ENCODE measurements at places on chromosomes 6 and 20. TPM values are rescaled to one million over a fixed set of nuclear protein-coding genes. Genes with fewer than 3 reads are reported as not detected.

The MRPS18A gene
- total RNA-seq, result 63.8 TPM

The HDGFL1 gene
- not detected for total RNA-seq

The CDH4 gene
- 0.08 TPM for total RNA-seq

The BTN1A1 gene
- 0.16 TPM for total RNA-seq

The HLA-DOA gene
- 9.9 TPM for total RNA-seq

The FOXA2 gene
- not detected for total RNA-seq

The BMP5 gene
- total RNA-seq, result not detected

The C6orf52 gene
- 5.7 TPM for total RNA-seq

The PHACTR3 gene
- total RNA-seq, result not detected

The BPIFA1 gene
- total RNA-seq, result not detected

The DYNLT1 gene
- total RNA-seq, result 70.9 TPM

The AGER gene
- 11.5 TPM for total RNA-seq

GRCh38 chr6:47116086-47116485 lies 74.0 kb upstream of the ADGRF1 start:
- no peak for DNase-seq

DNA sequence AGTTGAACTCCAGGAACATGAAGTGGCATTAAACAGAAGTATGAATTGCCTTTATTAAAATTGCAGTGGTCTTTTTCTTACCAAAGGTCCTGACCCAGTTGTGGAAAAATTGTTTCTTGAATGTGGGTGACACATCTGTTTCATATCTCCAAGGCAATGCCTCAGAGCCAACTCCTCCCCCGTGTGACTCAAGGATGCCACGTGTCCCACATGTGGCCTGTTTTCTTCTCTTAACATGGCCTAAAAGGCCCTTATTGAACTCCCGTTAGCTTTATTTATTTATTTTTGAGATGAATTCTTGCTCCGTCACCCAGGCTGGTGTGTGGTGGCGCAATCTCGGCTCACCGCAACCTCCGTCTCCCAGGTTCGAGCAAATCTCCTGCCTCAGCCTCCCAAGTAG lies 128.4 kb upstream of the ESR1 start:
- DNase-seq, result peak; percentile 41

DNA sequence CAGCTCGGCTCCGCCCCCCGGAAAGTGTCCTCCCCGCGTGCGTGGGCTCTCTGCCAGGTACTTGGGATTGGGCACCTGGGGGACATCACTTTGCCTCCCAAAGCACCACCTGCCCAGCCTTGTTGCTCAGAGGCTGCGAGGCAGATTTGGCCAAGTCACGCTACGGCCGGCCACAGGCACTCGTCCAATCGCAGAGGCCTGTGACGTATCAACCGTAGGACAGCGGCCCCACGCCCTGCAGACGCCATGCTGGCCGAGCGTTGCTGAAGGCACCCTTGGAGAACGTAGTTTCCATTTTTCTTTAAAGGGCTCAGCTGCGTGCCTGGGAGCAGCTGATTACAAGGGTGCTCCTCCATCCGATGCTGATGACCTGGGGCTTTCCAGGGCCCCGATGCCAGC lies 3.1 kb downstream of the NTSR1 start:
- no peak for DNase-seq

- no peak for DNase-seq
These were observed 130.7 kb downstream of the RNASET2 start for GRCh38 chr6:166825553-166826145.

- DNase-seq, result no peak
These were observed 90.4 kb downstream of the KIF6 start for GRCh38 chr6:39634646-39635341.

- DNase-seq, result no peak
These were observed 19.7 kb downstream of the SPDEF start for GRCh38 chr6:34536251-34536958.

GRCh38 chr6:116948533-116949304 lies 71.7 kb downstream of the RFX6 start:
- DNase-seq, result no peak

- DNase-seq, result no peak
These were observed 43.2 kb downstream of the KAT14 start for GRCh38 chr20:18180815-18181214.

DNA sequence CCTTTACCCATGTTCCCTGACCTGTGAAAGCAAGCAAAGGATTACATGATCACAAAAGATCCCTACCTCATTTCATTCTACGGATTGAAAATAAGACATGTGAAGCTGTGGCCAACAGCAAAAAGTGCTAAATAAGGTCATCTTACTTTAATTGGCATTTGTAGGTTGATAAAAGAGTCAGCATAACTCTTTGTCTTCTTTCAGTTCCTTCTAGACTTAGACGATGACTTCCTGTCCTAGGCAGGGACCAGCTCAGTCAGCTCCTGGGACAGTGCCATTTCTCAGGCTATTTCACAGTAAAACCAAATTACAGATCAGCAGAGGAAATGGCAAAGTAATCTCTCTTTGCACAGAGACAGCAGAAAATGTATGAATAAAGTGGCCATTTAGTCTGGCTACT lies 480.7 kb downstream of the RFPL4B start:
- DNase-seq, result no peak

DNA sequence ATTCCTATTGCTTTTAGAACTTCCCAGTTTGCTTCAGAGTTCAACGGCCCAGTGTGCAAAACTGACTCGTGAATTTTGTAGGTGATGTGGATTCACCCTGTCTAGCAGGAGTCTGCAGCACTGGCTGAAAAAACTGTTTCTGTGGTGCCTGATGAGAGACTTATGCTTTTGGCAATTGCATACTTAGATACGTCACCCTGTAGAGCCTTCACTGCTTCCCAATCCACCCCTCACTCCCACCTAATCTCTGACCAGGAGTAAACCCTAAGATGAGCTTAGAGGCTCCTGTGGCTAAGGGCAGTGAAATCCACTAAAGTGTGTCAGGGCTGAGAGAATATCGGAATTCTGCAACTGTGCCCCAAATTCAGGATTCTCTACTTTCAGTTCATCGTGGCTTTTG lies 14.3 kb downstream of the RPP21 start:
- DNase-seq, result no peak

DNA sequence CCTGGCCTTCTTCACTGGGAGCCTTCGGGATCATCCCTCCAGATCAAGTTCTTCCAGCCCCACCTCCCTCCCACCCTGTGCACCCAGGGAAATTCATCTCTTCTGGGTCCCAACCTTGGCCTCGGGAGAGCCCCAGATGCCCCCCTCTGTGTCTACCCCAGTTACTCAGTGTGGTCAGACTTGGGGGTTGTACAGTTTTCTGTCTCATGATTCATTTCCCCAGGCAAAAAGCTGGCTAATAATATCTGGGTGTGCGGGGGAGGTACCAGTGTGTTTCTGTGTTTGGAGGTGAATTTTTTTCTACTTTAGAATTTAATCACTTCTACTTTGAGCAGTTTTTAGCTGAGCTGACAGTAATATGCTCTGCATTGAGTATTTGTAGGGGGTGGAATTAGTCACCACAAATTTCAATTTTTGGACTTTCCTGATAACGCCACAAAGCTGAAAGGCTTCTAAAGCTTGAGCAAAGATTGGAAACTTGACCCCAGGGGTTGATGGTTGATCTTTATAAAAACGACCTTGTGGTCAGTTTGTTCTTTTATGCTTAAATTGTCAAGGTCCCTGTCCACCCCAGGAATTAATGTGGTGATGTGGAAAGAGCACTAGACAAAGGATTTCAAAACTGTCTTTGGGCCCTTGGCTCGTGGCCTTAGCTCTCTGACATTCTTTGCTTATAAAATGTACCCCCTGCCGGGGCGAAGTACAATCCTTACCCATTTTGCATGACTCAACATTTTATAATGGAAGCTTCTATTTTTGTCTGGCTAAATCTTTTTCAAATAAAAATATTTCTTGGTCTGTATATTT lies 284.7 kb upstream of the TAB2 start:
- peak; percentile 67 for DNase-seq

- no peak for DNase-seq
These were observed 35.3 kb upstream of the EZR start for GRCh38 chr6:158854214-158855101.

GRCh38 chr6:22112461-22112860 lies 184.4 kb downstream of the PRL start:
- no peak for DNase-seq

GRCh38 chr6:138410972-138411880 lies 7.2 kb downstream of the HEBP2 start:
- no peak for DNase-seq

- DNase-seq, result no peak
These were observed 1.2 kb downstream of the SMIM29 start for GRCh38 chr6:34247481-34248197.

DNA sequence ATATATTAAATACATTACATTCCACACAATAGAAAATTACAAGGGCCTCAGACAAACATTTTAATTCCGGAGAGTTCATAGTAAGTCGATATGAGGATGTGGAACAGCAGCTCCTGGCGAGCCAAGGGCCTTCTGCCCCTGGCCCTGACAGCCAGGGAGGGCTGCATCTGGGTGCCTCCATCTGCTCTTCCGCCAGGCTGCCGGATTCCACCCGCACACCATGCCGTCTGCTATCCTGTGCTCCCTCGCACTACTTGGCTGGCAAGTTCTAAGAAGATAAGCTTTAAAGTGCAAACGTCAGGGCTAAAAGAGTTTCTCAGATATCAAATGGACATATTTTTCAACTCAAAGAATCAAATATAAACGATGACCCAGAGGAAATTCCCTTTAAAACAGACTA lies 656.3 kb upstream of the NOX3 start:
- no peak for DNase-seq

DNA sequence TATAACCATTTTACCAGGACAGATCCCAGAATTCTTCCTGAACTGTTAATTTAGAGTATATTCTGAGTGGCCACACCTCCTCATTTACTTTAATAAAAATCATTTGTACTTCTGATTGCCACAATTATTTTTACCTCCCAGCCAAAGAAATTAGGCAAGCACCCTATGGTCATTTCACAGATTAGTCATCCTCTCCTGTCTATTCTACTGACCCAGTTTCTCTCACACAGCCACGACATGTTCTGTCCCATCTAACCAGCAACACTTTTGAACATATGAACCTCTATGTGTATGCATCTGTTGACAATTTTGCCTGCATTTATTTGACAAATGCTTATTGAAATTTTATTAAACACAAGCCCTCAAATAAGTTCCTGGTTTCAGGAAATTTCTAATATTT lies 202.6 kb upstream of the STXBP5 start:
- no peak for DNase-seq

DNA sequence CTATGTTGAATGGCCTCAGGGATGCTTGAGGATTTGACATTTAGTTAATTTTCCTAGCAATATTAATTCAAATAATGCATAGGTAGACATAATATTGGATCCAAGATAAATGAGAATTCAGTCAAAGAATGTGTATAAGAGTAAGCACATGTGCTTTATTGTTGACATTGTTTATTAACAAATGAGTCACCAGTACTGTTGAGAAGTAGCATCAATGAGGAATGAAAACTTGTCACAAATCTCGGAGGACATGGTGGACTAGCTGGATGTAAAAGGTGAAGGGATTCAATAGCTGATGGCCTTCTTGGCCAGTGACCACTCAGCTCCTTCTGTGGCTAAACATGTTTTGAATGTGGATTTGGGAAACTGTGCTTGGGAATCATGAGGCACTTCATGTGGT lies 1137.0 kb downstream of the HACE1 start:
- no peak for DNase-seq

- no peak for DNase-seq
These were observed 3.9 kb upstream of the DSE start for GRCh38 chr6:116366740-116367275.

- DNase-seq, result no peak
These were observed 942.1 kb upstream of the EPHA7 start for GRCh38 chr6:94361304-94362060.

- DNase-seq, result no peak
These were observed 17.2 kb upstream of the SPAG4 start for GRCh38 chr20:35598476-35598875.

- DNase-seq, result no peak
These were observed 21.7 kb downstream of the PHACTR2 start for GRCh38 chr6:143699430-143699825.

DNA sequence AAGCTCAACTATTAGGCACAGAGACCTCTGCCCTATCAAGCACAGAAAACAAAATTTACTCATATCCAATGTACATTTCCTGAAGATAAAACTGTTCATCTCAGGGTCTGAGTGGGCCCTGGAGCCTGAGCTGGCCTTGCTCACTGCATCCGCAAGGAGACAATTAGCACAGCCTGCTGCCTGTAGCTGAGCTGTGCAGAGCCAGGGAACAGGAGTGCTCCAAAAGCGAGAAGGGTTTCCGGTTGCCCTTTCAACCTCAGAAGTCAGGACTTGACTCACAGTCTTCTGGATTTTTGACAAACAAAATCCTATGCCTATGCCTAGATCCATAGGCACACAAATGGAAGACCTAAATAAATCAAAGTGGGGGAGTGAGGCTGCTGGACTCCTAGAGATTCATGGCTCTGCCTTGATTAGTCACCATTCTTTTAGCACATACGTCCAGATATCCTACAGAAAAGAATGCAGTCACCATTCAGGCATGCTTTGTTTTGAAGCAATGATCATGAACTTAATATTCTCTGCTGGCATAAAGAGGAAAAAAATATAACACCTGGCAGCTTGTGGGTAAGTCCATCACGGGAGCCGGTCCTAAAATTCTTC lies 73.5 kb downstream of the BFSP1 start:
- DNase-seq, result no peak

All from activated naive CD8-positive, alpha-beta T cell treated with anti-CD3 and anti-CD28 coated beads for 36 hours (primary cell).